ENCODE measurements at places on chromosomes 7 and 10.
A peak's percentile ranks its signal among the peaks of the same experiment; 100 is the strongest.

- DNase-seq: no peak
Observed at GRCh38 chr7:155874010-155874409, 61.7 kb upstream of the SHH start.

GRCh38 chr7:23183279-23184012 lies 1.6 kb downstream of the NUP42 start:
- no peak for DNase-seq

GRCh38 chr7:94177441-94177840 lies 173.3 kb upstream of the BET1 start:
- no peak for DNase-seq

DNA sequence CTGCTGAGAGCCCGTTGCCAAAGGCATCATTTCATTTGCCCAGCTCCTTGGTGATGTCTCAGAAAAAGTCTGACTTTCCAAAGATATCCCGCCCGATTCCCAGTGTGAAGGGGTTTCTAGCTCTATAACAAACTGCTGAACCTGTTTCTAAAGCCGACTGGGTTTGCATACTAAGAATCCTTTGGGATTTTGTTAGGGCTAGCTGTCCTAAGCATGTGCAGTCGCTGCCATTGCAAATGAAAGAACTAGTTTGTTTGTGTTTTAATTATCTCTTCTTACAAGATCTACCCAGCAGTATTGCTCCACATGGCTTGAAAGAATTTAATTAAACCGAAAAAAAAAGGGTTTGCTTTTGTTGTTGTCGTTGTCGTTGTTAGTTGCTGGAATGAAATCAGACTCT lies 476.6 kb downstream of the GATA3 start:
- no peak for DNase-seq

GRCh38 chr7:142542942-142543341 lies 206.3 kb upstream of the PRSS1 start:
- no peak for DNase-seq

DNA sequence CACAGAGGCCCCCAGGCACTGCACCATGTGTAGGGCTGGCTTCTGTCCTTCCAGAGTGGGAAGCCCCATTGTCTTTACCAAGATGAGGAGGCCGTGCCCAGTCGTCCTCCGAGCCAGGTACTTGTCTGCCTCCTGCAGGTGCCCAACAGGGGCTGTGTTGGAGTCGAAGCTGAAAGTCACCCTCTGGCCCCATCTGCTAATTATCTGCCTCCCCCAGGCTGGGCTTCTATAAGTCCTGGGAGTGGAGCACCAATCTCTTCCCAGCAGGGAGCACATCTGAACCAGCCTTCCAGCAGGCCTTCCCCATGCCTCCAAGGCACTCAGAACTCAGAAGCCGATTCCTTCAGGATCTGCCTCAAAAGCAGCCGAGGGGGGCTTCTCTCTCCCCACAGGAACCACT lies 11.6 kb upstream of the CHST15 start:
- DNase-seq: peak; percentile 34

GRCh38 chr7:38658921-38659320 lies 27.7 kb upstream of the AMPH start:
- DNase-seq: no peak

- DNase-seq: no peak
Observed at GRCh38 chr7:2436341-2437104, 33.1 kb downstream of the CHST12 start.

DNA sequence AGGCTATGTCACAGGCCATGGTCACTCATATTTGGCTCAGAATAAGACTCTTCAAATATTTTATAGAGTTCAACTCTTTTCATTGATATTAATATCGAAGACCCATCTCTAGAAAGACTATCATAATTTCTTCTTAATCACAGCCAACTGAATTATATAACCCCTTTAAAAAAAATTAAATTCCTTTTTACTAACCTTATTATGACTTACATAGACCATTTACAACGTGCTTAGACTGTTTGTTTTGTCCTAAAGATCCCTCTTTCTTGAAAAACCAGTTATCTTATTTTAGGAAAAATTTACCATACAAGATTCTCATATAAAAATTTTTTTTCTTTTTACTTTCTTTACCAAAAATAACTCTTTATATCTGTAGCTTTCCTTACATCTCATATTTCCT lies 10.2 kb upstream of the TMEM254 start:
- no peak for DNase-seq

GRCh38 chr7:38211940-38212339 lies 33.9 kb downstream of the STARD3NL start:
- DNase-seq: no peak

DNA sequence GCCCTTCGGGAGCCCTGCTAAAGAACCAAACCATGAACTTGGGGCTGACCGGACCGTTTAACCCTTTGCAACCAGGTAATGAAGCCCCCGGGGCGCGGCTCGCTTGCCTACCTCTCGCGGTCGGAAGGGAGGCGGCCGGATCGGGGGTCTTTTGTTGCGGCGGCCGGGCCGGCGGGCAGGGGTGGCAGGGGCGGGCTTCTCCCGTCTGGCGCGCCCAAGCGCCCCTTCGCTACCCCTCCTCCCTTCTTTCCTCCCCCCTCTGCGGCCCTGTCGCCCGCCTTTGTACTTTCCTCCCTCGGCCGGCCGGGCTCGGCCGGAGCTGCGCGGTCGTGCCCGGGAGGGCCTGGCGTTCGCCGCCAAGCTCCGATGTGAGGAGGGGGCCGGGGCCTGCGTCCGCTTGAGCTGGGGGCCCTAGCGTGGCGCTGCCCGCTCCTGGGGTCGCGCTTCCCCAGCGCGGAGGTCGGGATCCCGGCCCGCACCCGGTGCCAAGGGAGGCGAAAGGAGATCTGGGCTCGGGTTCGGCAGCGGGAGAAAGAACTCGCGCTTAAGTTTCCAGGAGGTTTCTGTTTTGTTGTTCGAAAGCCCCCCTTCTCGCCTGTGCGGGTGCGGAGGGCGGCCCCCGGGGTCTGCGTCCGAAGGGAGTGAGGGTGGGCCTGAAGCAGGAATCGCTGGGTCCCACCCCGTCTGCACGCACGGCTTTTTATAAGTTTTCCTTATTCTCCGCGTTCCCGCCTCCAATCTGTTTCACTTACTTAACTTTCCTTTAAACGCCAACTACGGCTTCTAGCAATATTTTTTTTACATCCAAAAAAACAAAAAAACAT lies 436.8 kb upstream of the GALNT17 start:
- DNase-seq: no peak

GRCh38 chr7:133999178-133999577 lies 128.0 kb upstream of the LRGUK start:
- DNase-seq: no peak

- no peak for DNase-seq
Observed at GRCh38 chr10:115777646-115778045, 495.4 kb downstream of the GFRA1 start.

GRCh38 chr7:88540012-88540411 lies 219.5 kb upstream of the ZNF804B start:
- DNase-seq: no peak

DNA sequence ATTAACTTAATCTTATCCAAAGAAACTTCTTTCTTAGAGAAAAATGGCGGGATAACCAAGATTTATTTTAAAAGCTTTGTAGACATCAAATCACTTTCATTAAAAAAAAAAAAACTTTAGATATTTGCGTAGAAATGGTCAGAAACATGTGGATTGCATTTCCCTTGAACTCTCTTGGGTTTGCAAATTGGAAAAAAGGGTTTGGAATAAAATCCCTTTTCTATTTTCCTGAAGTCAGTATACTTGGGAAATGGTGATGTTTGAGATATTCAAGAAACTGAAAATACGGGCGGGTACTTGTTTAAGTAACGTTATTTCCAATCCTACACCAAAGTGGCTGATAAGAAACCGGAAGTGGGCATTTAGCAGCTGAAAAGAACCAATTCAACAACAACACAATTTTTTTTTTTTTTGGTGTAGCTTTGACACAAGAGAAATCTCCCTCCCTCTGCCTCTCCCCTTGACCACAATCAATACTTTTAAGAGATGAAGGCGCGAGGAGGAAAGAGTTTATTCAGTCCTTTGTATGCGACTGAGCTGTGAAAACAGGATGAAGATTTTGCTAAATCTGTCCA lies 13.7 kb upstream of the GFRA1 start:
- no peak for DNase-seq
